ENCODE measurements at places on chromosomes 16 and 17. TPM values are rescaled to one million over a fixed set of nuclear protein-coding genes. Genes with fewer than 3 reads are reported as not detected.

Gene CD19
- total RNA-seq, result not detected

Gene KCNAB3
- total RNA-seq, result 0.52 TPM

Gene PIPOX
- 2.4 TPM for total RNA-seq

Gene CNTNAP4
- total RNA-seq, result not detected

Gene ARL4D
- 21.6 TPM for total RNA-seq

Gene STH
- total RNA-seq, result not detected

Gene RPS15A
- total RNA-seq, result 1,730 TPM

Data from articular chondrocyte of knee joint (primary cell).